ENCODE measurements at places on chromosomes 5 and 9. TPM values are rescaled to one million over a fixed set of nuclear protein-coding genes. Genes with fewer than 3 reads are reported as not detected.

SLC6A18 gene
- not detected for total RNA-seq

DYNC2I2 gene
- 62.2 TPM for total RNA-seq

ADGRD2 gene
- 1.2 TPM for total RNA-seq

TMEM174 gene
- total RNA-seq: not detected

TTLL11 gene
- total RNA-seq: 1.9 TPM

C5orf52 gene
- not detected for total RNA-seq

OR1J2 gene
- not detected for total RNA-seq

CAMK2A gene
- 0.15 TPM for total RNA-seq

LIX1 gene
- 0.07 TPM for total RNA-seq

- DNase-seq: no peak
Measured at GRCh38 chr5:170228762-170229435, 3.9 kb upstream of the C5orf58 start.

DNA sequence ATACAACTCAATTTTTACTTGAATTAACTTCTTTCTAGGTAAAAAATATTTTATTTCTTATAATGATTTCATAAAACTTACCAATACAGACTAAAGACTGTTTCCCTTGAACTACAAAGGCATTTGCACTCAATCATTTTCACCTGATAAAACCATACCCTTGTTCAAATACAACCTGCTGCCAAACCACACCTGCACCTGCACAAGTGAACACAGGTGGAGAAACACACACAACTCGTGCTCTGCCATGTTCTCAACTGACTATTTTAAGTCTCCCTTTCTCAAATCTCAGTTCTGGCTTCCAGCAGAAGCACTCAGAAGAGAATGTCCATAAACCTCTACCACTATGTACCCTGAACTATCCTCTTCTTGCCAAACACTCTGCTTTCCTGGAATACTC, 1892.1 kb downstream of the MAT2B start:
- DNase-seq: no peak

DNA sequence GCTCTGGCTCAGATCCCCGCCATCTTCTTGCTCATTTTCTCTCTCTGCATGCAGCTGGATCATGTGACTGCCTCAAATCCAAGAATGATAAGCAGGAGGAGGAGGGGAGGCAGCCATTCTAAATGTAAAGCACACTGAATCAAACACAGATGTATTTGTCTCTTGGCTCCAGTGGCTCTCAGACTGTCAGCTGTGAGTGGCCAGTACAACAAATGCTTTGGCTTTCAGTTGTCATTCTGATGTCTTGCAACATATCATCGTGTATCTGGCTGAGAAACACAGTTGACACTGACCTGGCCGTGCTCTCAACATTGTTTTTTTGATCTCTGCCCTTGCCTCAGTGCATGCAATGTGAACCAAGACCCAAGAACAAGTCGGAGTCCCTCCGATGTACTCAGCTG, 233.1 kb downstream of the ADAMTSL1 start:
- DNase-seq: no peak

- no peak for DNase-seq
Measured at GRCh38 chr5:38618154-38618553, 61.7 kb upstream of the LIFR start.

DNA sequence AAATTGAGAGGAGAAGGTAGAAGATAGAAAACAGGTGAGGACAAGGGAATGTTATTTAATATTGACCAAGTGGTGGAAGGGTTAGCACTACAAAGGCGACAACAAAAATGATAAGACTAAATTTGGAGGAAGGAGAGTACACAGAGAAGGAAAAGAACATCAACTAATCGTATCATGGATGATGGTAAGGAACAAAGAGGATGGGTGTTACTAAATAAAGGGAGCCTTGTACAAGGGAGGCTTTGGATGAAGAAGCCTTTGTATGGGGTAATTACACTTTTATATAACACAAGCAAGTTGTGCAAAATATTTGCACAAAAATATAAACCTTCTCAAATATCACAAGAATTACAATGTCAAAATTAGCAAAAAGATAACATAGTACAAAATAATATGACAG, 125.7 kb downstream of the ZNF608 start:
- no peak for DNase-seq

DNA sequence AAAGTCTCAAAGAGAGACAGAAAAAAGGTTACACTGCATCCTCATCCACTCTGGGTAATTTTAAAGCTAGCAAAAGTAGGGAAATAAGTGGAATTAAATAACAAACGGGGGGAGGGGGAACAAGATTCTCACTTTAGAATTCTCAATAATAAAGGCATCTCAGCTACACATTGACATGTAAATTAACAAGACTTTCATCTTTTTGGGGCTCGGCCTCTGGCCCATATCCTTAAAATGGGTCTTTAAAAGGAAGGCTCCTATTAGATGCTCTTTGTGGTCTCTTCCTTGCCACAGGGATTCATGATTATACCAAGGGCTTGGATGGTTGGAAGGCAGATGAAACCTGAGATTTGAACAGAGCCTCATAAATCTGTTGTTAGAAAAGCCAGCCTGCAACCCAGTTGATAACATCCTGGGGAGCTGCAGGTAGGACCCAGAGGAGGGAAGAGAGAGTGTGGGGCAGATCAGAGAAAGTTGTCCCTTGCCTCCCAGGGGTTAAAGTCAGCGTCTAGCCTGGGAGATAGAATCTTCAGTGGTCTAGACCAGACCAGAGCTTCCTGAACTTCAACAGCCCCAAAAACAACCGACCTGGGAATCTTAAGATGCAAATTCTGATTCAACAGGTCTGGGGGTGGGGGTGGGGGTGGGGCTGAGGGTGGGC, 135.9 kb downstream of the GCNT1 start:
- peak; percentile 47 for DNase-seq

GRCh38 chr5:112869948-112870347, 8.9 kb downstream of the SRP19 start:
- no peak for DNase-seq

GRCh38 chr9:112046181-112046580, 128.9 kb downstream of the SUSD1 start:
- no peak for DNase-seq

DNA sequence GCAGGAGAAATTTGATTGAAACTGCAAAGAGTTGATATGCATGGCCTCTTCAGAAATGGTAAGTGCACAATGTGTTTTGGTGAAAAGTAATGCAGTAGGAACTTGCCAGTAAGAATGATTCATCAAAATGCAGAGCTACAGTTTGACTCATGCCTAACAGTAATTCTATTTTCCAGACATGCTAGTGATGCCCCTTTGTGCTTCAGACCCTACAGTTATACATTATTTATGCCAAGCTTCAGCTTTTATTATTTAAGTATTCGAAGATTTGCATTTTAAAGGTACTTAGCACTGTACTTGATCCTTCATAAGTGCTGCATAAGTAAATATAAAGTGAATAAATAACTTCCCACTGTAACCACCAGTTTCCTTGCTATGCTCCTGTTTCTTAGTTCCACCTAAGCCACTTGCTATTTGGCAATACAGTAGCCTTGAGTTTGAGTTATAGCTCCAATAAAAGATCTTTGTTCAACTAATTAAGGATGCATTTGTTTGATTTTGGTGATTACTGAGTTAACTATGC, 3.6 kb upstream of the SPATA31E1 start:
- no peak for DNase-seq

GRCh38 chr5:94505327-94506068, 112.9 kb downstream of the KIAA0825 start:
- DNase-seq: no peak

DNA sequence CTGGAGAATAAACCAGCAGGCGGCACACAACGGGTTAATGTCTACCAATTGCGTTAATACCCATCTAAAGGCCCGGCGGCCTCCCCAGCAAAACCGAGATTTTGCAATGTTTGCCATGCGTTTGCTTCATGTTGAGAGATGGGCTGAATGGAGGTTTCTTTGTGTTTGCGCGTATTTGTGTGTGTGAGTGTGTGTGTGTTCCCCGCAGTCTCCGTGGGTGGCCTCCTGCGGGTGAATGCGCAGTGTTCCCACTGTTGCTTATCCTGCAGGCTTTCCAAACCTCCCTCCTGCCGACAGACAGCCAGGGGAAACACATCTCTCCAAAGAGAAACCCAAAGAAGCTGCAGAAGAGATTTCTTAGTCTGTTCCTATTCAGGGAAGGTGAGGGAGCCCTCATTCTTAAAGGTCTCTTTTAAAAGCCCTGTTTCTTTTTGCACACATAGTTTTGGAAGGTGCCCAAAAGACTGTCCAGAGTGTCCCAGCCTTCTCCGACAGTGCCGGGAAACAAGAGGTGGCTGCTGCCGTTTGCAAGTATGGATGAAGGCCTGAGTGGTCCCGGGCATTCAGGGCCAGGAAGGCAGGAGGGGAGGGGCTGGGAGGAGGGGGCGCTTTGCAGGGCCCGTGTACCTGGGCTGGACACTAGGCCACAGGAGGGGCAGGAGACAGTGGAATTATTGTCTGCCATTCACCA, 103.8 kb upstream of the ERCC6L2 start:
- DNase-seq: no peak

GRCh38 chr5:102069974-102070373, 226.1 kb downstream of the SLCO4C1 start:
- no peak for DNase-seq

All from H9 (cell line).